ENCODE measurements at places on chromosomes 2 and 18.

DNA sequence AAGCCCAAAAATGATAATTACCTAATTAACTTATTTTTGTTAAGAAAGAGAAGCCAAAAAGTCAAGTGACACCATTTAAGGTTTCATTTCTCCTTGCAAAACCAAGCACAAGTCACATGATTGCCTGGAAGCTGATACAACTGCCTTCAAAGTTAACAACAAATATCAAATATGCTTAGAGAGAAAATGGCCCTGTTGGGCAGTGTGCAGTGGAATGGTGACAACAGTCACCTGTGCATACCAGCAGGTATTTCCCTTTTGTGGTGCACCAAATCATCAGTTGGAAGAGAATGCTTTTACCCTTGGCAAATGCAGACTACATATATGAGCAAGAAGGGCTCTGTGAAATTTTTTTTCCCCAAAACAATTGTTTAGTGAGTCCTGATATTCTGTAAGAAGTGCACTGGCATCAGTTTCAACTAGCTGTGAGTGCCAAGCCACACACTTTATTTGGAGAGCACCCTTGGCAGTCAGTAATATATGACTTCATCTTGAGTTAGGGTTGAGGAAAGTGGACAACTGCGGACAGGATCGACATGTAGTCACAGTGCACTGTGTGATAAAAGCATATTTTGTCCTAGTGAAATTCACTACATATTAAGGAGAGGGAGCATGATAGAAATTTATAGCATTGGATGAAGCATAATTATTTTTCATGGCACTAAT lies 74.9 kb upstream of the DOCK10 start:
- no peak for DNase-seq

- no peak for DNase-seq
These were observed 93.0 kb downstream of the STPG4 start for GRCh38 chr2:47061944-47062678.

- no peak for DNase-seq
These were observed 79.4 kb upstream of the DNAJC10 start for GRCh38 chr2:182636699-182637098.

- no peak for DNase-seq
These were observed 68.4 kb downstream of the ID2 start for GRCh38 chr2:8750221-8750620.

GRCh38 chr2:155733091-155733853 lies 599.2 kb downstream of the NR4A2 start:
- no peak for DNase-seq

DNA sequence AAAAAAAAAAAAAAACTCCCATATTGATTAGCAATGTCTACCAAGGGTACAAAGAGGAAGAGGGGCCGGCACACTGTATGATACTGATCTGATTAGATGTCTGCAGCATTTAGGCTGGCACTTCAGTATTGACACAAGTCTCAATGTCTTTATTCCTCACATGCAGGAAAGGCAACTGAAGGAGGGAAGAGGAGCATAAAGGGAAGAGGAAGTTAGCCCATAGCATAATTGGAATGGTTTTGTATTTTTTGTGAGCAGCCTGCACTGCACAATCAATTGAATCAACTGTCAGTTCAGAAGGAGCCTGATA lies 79.0 kb downstream of the DNER start:
- no peak for DNase-seq

DNA sequence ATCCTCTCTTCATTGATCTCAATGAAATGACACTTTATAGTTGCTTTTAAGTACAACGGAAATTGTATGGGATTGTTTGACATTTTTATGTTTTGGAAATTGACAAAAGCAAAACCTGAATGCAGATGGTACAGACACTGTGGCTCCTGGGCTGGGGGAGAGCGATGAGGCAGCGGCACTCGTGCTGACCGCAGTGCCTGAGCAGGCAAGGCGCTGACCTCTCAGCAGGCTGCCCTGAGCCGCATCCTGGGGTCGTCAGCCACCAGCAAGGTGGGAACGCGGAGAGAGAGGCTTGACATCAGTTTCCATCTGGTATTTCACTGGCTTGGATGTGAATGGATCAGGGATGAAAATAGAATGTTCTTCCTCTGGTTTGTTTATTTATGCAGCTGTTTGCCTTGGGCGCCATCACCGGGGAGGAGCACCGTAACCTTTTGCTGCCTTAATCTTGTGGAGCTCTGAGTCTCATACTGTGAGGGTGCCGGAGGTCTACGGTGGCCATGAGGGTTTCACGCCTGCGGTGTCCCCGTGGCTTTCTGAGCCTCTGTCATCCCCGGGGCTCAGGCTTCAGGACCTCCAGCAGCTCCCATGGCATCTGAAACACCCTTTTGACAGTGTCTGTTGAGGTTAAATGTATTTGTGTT lies 94.8 kb upstream of the TPO start:
- DNase-seq: no peak

GRCh38 chr2:23366720-23367119 lies 18.3 kb upstream of the KLHL29 start:
- no peak for DNase-seq

GRCh38 chr2:46876741-46877384 lies 38.7 kb downstream of the MCFD2 start:
- DNase-seq: no peak

- DNase-seq: no peak
These were observed 989.9 kb downstream of the DCDC2C start for GRCh38 chr2:4693266-4693665.

- no peak for DNase-seq
These were observed 339.0 kb upstream of the ETAA1 start for GRCh38 chr2:67057901-67058703.

DNA sequence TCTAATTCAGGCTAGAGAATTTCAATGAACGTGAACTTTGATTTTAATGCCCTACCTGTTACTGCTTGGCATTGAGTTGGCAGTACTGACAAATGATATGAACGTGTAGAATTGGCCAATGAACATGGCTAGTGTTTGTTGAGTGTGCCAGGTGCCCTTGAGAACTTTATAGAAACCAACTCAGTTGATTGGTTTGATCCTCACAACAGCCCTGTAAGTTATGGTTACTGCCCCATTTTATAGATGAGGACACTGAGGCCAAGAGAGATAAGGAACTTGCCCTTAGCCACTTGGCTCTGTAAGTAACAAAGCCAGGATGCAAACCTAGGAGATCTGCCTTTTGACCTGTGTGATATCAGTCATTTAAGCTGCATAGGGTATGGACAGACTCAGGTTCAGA lies 275.7 kb downstream of the NEDD4L start:
- DNase-seq: no peak

DNA sequence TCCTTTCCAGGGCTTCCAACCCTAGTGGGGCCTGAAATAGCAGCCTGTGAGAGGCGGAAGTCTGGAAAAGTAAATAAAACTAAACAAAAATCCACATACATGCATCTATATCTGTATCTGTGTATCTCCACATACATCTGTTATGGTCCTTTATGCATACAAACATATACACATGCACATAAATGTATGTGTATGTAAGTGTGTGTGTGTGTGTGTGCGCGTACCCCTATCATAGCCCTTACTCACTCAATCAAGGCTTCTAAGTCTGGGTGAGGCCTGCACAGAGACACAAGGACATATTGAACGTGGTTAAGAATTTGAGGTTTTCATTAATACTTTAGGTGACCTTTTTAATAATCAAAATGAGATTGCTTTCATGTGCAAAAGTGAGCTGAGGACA lies 98.9 kb upstream of the CYRIA start:
- no peak for DNase-seq

GRCh38 chr2:173984866-173985604 lies 19.9 kb upstream of the SP3 start:
- no peak for DNase-seq

DNA sequence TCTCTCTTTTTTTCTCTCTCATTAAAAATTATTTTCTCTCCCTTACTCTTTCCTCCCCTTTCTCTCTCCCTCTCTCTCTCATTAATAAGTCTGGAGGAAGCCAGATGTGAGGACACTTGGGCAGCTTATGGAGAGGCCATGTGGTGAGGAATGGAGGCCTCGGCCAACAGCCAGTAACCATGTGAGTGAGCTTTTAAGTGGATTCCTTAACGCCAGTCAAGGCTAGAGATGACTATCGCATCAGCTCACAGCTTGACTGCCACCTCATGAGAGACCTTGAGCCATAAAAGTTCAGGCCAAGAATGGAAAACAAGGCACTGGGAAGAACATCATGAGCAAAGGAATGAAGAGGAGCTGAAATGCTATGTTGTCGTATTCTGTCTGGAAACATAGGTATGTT lies 39.1 kb downstream of the ETAA1 start:
- DNase-seq: no peak

DNA sequence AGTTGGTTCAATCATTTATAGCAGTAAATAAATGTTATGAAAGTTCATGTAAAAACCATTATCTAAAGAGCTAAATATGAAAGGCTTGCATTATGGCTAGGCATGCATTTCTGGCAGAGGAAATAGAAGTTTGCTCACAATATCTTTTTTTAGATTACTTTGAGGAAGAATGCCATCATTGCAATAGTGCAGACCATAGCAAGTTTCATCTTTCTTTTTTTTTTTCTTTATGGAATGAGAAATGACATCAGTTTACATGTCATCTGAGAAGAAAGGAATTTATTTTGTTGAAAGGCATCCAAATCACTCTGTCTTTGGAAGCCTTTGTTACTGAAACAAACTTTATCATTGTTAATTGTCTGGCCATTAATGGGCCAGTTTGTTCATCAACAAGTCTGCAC lies 74.5 kb upstream of the NCKAP5 start:
- DNase-seq: no peak

DNA sequence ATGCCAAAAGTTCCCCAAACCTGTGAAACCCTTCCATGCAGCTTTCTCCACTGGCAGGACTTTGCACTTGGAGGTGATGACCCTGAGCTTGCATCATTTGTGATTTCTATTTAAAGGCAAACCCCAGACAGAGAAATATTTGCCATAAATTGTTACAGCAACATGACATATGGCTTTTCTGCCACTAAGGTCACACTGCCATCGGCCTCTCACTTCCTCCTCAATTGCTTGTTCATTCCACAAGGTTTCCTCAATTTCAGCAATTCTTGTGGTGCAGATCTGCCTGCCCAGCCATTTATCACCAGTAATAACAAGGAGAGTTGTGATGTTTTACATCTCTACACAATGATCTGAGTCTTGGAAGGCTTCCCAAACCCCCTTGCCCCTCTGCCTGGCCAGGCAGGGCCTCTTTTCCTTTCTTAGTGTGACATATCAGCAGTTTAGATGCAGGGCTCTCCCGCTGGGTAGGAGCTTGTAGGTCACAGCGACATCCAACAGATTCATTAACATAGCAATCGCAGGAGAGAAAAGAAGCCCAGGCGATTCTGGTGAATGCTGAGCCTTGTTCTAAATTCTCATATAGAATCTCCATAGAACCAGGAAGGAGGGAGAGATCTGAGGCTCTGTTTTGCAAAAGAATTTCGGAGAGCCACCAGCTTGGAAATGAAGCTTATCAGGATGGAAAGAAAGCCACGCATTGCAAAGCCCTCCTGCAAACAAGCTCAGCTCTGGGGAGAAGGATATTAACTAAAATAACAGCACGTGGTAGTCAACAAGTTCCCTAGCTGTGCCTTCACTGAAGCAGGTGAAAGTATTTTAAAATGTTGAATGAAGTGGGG lies 46.7 kb upstream of the ITGA6 start:
- DNase-seq: no peak

GRCh38 chr2:3169106-3169870 lies 208.3 kb downstream of the EIPR1 start:
- DNase-seq: no peak

- no peak for DNase-seq
These were observed 120.9 kb upstream of the NRP2 start for GRCh38 chr2:205561441-205561840.

GRCh38 chr2:17299891-17300540 lies 218.2 kb downstream of the RAD51AP2 start:
- DNase-seq: no peak

DNA sequence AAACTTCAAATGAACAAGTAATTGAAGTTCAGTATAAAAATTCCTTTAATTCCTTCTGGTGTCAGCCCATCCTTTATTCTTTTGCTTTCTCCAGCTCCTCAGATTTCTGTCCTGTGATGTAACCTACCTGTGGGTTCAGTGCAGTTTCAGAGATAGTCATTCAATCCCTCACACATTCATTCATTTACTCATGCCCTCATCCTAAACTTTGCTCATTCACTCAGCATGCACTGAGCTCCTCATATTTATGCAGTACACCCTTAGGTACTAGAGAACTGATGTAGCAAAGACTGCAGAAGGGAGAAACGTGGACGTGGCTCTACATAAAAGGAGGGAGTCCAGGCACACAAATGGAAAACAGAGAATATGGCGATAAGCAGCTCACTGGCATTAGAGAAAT lies 45.3 kb upstream of the STAT1 start:
- DNase-seq: no peak

DNA sequence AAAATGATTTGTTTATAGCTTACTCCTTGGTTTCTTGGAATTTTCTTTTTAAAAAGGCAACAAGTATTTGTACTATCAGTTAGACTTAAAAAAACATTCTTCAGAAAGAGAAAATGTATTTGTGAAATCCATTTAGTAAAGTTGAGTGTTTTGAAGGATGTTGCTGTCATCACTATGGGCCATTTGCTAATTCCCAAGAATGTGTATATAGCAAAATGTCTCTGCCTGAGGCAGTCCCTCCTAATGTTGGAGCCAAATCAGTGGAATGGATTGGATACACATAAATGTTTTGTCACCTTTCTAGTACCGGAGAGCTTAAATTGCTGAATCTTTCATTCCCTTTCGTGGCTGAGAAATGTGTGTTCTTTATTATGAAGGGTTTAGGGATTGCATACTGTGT lies 890.2 kb upstream of the ZEB2 start:
- no peak for DNase-seq

- no peak for DNase-seq
These were observed 54.8 kb upstream of the PTPRM start for GRCh38 chr18:7512348-7512747.

DNA sequence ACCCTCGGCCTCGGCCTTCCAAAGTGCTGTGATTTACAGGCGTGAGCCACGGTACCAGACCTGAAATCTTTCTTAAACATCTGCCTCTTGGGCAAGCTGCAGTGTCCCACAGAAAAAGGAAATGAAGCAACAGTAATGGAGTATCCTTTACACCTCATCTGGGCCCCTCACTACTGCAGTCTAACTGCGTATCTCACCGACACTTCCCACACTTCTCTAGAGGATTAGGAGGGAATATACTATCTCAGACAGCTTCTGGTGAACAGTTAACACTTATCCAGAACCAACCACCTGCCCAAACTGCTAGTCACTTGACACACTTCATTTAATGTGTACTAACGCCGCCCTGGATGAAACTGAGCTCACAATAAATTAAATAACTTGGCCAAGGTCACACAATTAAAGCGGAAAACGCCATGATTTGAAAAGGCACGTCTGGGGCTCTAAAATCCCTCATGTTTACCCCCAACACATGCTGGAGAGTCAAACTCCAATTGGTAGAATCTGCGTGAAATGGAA lies 993 bp downstream of the COX7A2L start:
- DNase-seq: no peak

Data from stimulated activated naive CD8-positive, alpha-beta T cell treated with anti-CD3 and anti-CD28 coated beads, Interleukin-15, Interleukin-2, amounts not matched to agents 100 U/mL and 50 U/mL, for 24 hours (primary cell).